ENCODE measurements at places on chromosomes 4 and X.

DNA sequence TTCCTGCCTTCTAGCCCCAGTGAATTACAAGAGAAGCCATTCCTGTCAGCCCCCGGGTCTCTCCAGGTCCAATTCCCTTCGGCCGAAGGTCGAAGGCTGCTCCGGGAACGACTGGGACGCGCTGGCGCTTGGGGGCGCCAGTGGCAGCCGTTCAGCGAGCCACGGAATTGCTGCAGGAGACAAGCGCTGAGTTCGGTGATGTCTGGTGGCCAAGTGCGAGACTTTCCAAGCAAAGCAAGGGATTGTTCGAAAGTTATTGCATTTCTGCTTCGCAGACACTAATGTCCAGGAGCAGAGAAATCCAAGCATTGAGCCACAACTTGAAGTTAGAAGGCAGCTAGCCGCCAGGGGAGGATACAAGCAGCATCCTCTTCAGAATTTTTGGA is 1.1 kb upstream of the DKK2 start:
- no peak for DNase-seq

- DNase-seq, result no peak
Measured at GRCh38 chrX:27444093-27444908, 18.8 kb downstream of the PPP4R3C start.

- DNase-seq, result no peak
Measured at GRCh38 chrX:43566170-43566569, 89.9 kb upstream of the MAOA start.

DNA sequence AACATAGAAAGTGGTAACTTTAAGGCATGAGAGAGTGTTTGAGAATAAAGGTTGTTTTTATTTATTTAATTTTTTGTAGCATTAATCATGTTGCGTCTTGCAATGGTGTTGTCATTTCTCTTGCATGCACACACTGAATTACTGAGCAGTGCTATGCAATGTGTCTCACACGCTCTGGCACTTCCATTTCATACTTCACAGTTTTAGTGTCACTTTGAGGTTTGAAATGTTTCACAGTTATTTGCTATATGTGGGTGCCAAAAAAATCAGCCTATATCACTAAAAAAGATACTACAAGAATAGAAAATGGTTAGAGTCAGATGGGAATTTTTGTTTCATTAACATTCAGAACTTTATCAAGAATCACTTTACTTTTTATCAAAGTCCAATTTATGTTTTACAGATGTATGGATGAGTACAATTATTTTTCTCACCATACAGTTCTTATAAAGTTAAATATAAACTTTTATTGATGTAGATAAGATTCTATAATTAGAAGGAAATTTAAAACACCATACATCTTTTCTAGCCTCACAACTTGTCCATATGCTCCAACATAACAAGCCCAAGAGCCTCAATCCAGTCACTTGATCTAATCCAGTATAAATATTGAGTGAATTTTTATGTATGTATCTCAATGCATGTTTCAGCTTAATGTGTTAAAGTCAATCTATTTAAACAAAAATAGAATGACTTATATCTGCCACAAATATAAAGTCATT is 114.0 kb downstream of the IQCM start:
- no peak for DNase-seq

GRCh38 chr4:54001668-54002365 is 62.6 kb downstream of the CHIC2 start:
- no peak for DNase-seq

GRCh38 chr4:82984459-82984858 is 26.2 kb downstream of the LIN54 start:
- no peak for DNase-seq

- DNase-seq, result no peak
Measured at GRCh38 chr4:73379946-73380345, 24.1 kb upstream of the ALB start.

DNA sequence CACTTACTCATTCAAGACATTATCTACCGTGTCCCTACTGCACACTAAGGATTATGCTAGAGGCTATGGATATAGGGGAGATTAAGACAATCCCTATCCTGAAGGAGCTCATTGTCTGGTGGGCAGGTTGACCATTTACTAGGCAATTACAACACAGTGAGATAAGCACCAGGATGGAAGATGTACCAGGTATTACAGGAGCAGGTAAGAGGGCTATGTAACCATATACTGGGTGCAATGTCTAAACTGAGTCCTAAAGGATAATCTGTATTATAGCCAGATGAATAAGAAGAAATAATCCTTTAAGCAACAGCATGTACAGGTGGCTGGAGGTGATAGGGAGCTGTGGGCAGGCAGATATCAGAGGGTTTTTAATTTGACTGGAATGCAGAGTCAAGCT is 113.3 kb upstream of the TBC1D9 start:
- no peak for DNase-seq

GRCh38 chr4:123257591-123257990 is 139.0 kb upstream of the SPRY1 start:
- no peak for DNase-seq

GRCh38 chrX:42976746-42977366 is 198.9 kb upstream of the PPP1R2C start:
- DNase-seq, result no peak

DNA sequence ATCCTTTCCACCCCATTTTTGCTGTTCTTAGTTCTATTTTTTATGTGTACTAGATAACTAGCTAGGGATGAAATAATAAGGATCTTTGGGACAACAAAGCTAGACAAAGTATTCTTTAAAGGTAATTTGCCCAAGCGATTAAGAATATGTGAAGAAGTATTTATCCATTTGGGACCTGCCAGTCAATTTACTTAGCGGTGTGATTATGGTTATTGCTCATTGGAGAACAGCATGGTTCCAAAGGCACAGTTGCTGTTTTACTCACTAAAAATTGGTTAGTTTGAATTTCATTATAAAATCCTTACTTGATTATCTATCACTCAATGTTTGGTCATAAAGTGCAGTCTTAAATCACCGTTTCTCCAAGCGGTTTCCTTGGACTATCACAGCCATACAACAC is 124.1 kb downstream of the SNCA start:
- no peak for DNase-seq

DNA sequence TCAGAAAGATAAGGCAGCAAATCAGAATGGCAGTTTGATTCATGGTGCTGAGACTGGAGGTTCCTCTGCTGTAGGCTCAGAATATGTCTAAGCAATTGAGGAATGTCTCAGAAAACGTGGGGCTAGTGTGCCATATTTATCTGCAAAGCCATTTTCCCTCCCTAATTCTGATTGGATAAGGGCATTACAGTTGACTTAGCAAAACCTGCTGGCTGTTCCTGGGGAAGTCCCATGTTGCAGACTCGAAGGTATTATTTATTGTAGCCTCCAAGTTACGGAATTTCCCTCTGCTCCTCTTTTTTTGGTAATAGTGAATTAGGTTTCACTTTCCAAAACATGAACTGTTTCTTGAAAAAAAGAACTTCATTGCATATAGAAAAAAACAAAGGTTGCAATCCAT is at the start of gene CXCL10:
Gene CXCL10, minus strand, starts transcription at position 109 of the 400 bp plus-strand sequence. Its CDS starts 66 bp downstream, at position 43.
- DNase-seq, result no peak

DNA sequence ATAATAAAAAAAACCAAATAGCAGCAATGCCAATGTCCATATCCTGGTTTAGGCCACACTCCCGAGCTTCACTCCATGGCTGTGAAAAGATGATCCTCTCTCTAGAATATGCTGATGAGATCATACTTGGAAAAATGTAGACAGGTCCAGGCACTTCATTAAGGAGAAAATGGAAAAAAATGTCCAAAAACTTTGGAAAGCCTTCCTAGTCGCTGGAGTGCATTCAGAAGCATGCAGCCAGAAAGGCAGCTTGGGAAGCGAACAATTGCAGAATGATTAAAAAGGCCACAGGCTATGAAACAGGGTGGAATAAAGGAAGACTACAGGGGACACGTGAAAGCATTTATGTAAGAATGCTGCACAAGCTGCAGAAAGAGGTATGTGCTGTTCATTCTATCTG is 165.6 kb upstream of the HCCS start:
- DNase-seq, result no peak

DNA sequence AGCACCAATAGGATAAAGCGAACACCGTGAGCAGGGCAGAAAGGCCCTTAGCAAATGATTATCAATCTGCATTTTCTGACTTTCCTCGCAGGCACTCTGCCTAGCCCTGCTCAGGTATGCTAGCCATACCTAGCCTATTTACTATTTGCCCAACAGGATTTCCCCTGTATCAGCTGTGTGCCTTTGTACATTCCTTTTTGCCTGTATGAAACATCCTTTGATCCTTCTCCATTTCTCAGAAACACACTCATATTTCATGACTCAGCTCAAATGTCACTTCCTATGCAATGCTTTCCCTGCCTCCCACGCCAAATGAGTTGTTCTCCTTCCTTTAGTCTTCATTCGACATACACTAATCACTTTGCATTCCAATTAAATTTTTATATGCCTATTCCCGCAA is 37.2 kb downstream of the PCDH7 start:
- DNase-seq, result no peak

GRCh38 chr4:120916937-120917336 is 5.6 kb downstream of the PRDM5 start:
- DNase-seq, result no peak

DNA sequence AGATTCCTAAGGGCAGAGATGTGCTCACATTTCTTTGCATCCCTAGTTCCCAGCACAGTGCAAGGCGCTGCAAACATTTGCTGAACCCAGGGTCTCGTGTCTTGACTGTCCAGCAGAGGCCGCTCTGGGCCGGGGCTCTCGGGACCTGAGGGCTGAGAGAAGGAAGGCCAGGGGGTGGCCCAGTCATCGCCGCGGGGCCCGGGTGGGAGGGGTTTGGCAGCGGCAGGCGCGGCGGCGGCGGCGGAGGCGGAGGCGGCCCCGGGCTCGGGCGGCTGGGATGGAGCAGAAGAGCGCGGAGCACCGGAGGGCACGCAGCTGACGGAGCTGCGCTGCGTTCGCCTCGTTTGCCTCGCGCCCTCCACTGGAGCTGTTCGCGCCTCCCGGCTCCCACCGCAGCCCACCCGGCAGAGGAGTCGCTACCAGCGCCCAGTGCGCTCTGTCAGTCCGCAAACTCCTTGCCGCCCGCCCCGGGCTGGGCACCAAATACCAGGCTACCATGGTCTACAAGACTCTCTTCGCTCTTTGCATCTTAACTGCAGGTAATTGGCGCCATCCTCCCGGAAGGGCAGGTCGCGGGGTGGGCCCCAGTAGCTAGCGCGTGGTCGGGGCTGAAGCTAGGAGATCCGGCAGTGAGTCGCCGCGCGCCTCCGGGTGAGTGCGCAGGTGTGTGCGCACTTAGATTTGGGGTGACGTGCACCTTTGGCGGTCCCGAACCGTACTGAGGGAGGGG is at the start of gene PARM1:
Gene PARM1, plus strand, starts transcription at position 285 of the 730 bp plus-strand sequence. Its CDS starts 212 bp downstream, at position 497.
- peak; percentile 6 for DNase-seq

Data from stimulated activated CD4-positive, alpha-beta T cell treated with anti-CD3 and anti-CD28 coated beads, Interleukin-1b, Interleukin-23, amount 100 ng/mL, for 24 hours (primary cell).